Esophagus muscularis mucosa (tissue), 4 donors: ENCODE measurements at places on chromosomes 1 and 21. TPM values are rescaled to one million over a fixed set of nuclear protein-coding genes. Genes with fewer than 3 reads are reported as not detected.

DNA sequence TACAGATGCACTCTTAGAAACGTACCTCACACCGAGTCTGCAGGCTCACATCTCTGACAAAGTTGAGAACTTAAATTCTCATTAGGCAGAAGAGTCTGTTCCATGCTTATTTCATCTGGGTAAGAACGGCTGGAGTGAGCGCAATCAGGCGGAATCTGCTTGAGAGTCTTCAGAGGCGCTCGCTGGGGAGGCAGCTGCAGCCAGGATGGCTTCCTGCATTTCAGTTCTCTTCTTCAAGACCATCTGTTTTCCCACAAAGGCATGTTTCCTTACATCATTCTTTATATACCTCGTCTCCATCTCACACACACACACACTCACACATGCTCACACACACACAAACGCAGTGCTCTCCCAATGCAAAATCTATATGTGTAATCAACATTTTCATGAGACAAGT lies 497.1 kb downstream of the AJAP1 start:
- DNase-seq: no peak
- no peak overlapping the region for H3K27ac ChIP-seq
- H3K36me3 ChIP-seq: no peaks in the 10 kb centered on the region
- no peaks in the 10 kb centered on the region for H3K4me1 ChIP-seq
- H3K27me3 ChIP-seq: no peaks in the 10 kb centered on the region

GRCh38 chr1:157247005-157247763 lies 109.0 kb upstream of the ETV3 start:
- H3K36me3 ChIP-seq: no peaks in the 10 kb centered on the region
- H3K4me1 ChIP-seq: no peaks in the 10 kb centered on the region
- H3K27me3 ChIP-seq: no peaks in the 10 kb centered on the region
- no peak for DNase-seq

- H3K27me3 ChIP-seq: no peaks in the 10 kb centered on the region
- H3K4me3 ChIP-seq: no peak overlapping the region
- peaks cover 47% of the 10 kb centered on the region for H3K36me3 ChIP-seq
- no peak overlapping the region for H3K27ac ChIP-seq
- no peak for DNase-seq
Observed at GRCh38 chr1:180916771-180917170, 4.1 kb downstream of the KIAA1614 start.

GRCh38 chr1:209513226-209513625 lies 70.3 kb upstream of the CAMK1G start:
- peak; percentile 66 for DNase-seq
- H3K4me1 ChIP-seq: no peaks in the 10 kb centered on the region
- H3K36me3 ChIP-seq: no peaks in the 10 kb centered on the region
- H3K27me3 ChIP-seq: no peaks in the 10 kb centered on the region
- H3K4me3 ChIP-seq: no peak overlapping the region

DNA sequence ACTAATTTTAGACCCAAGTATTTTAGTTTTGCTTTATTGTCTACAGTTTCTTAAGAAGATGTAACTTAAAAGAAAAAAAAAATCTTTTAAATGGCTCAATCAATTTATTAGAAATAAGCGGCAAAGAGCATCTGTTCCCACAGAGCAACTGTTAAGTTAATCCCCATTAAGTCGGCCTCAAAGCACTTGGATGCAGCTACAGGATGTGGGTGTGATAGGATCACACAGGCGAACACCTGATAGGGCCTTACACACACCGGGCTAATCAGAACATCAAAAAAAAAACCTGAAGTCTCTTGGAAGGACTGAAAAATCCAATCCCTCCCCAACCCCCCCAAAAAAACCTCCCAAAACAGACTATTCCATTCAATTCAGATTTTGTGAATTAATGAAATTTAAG lies 23.0 kb downstream of the APP start:
- no peak for DNase-seq
- H3K27me3 ChIP-seq: no peaks in the 10 kb centered on the region
- peak overlapping the region; percentile 33 for H3K27ac ChIP-seq
- H3K36me3 ChIP-seq: no peaks in the 10 kb centered on the region

- H3K36me3 ChIP-seq: no peaks in the 10 kb centered on the region
- peak overlapping the region; percentile 36 for H3K27ac ChIP-seq
- H3K4me1 ChIP-seq: peaks cover 15% of the 10 kb centered on the region
- no peaks in the 10 kb centered on the region for H3K27me3 ChIP-seq
Observed at GRCh38 chr1:183270541-183271141, 84.6 kb downstream of the LAMC2 start.

DNA sequence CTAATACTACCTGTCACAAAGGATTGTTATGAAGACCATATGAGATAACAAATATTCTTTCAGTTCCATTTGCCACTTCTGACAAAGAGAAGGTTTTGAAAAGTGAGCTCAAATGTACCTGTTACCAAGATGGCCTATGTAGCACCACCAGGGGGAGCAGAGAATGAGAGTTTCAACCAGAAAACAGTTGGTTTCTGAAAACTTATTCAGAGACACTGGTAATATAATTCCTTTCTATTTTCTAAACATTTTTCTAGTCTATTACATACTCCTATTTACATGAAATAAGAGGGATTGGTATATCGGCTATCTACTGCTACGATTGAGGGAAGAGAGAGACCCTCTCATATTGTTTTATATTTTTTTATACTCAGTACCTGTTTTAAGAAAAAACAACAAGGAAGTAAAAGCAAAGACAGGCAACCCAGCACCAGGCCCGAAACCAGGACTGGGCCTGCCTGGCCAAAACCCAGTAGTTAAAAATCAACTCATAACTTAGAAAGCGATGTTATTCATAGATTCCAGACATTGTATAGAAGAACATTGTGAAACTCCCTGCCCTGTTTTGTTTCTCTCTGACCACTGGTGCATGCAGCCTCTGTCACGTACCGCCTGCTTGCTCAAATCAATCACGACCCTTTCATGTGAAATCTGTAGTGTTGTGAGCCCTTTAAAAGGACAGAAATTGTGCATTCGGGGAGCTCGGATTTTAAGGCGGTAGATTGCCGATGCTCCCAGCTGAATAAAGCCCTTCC lies 48.3 kb downstream of the IL23R start:
- no peaks in the 10 kb centered on the region for H3K36me3 ChIP-seq
- H3K27me3 ChIP-seq: no peaks in the 10 kb centered on the region
- H3K4me1 ChIP-seq: no peaks in the 10 kb centered on the region
- no peak for DNase-seq
- H3K4me3 ChIP-seq: no peak overlapping the region

GRCh38 chr1:25197235-25197975 lies 34.9 kb downstream of the SYF2 start:
- no peak for DNase-seq
- H3K27ac ChIP-seq: no peak overlapping the region
- no peak overlapping the region for H3K4me3 ChIP-seq
- no peaks in the 10 kb centered on the region for H3K27me3 ChIP-seq
- peaks cover 18% of the 10 kb centered on the region for H3K4me1 ChIP-seq
- no peaks in the 10 kb centered on the region for H3K36me3 ChIP-seq

DNA sequence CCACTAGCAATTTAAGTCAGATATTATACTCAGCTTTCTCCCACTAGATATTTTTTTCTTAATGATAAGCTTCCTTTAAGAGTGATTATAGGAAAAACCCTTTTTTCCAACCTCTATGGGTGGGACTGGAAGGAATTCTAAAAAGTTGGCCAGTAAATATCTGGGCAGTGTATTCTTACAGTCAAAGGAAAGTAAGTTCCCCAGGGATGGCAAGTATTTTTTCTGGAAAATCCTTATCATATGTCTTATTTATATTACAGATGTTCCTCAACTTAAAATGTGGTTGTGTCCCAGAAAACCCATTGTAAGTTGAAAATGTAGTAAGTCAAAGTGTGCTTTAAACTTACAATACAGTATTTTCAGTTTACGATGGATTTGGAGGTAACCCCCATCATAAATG lies 29.2 kb downstream of the CMPK1 start:
- H3K36me3 ChIP-seq: no peaks in the 10 kb centered on the region
- H3K27ac ChIP-seq: no peak overlapping the region
- no peaks in the 10 kb centered on the region for H3K27me3 ChIP-seq
- H3K4me1 ChIP-seq: no peaks in the 10 kb centered on the region
- no peak for DNase-seq
- no peak overlapping the region for H3K4me3 ChIP-seq

GRCh38 chr1:6785318-6785727 lies at the start of gene CAMTA1:
Gene CAMTA1 (plus strand): TSS chr1:6785454. CDS start chr1:6785531, 77 bp downstream.
- H3K27me3 ChIP-seq: no peaks in the 10 kb centered on the region
- H3K27ac ChIP-seq: peak within 1 kb of the TSS; percentile 99
- peak within 1 kb of the TSS; percentile 94 for H3K4me3 ChIP-seq
- no peaks in the 10 kb centered on the region for H3K36me3 ChIP-seq
- peaks cover 55% of the 10 kb centered on the region for H3K4me1 ChIP-seq
- no peak for DNase-seq

- peaks cover 50% of the 10 kb centered on the region for H3K4me1 ChIP-seq
- no peak for DNase-seq
- H3K27me3 ChIP-seq: no peaks in the 10 kb centered on the region
- no peak overlapping the region for H3K4me3 ChIP-seq
- no peaks in the 10 kb centered on the region for H3K36me3 ChIP-seq
- peak overlapping the region; percentile 77 for H3K27ac ChIP-seq
Observed at GRCh38 chr1:55064071-55064581, 24.8 kb downstream of the PCSK9 start.

DNA sequence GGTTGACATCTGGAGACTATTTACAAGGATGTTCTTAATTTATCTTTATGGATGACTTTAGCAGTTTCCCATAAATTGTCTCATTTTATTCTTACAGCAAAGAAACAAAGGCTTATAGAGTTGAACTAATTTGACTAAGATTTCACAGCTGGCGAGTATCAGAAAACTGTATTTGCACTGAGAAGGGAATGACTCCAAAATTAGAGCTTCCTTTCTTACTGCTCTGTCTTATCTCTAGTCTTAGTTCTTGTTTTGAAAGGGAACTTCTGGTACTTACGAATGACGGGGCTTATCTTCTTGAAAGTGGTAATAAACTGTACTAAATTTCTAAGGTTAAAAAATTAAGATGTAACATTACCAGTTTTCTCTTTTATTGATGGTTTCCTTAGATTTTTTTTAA lies 13.6 kb downstream of the CNST start:
- peaks cover 78% of the 10 kb centered on the region for H3K4me1 ChIP-seq
- DNase-seq: no peak
- H3K27me3 ChIP-seq: no peaks in the 10 kb centered on the region
- H3K4me3 ChIP-seq: peak overlapping the region; percentile 4
- H3K36me3 ChIP-seq: no peaks in the 10 kb centered on the region

The COL8A2 gene
- total RNA-seq: 20.7 TPM

The SV2A gene
- total RNA-seq: 8.6 TPM

The MATN1 gene
- total RNA-seq: not detected

The PADI2 gene
- total RNA-seq: 0.83 TPM

The CLDN8 gene
- not detected for total RNA-seq

The C2CD4D gene
- not detected for total RNA-seq

The CNIH3 gene
- total RNA-seq: 1.7 TPM
